ENCODE measurements at places on chromosomes 6 and 20. TPM values are rescaled to one million over a fixed set of nuclear protein-coding genes. Genes with fewer than 3 reads are reported as not detected.

The ARID1B gene
- 20.0 TPM for total RNA-seq

The MRPL2 gene
- 49.9 TPM for total RNA-seq

The FOXP4 gene
- 1.2 TPM for total RNA-seq

The KHDRBS2 gene
- total RNA-seq, result 0.08 TPM

The CASS4 gene
- not detected for total RNA-seq

The F13A1 gene
- 0.03 TPM for total RNA-seq

The HRH3 gene
- not detected for total RNA-seq

The LGSN gene
- not detected for total RNA-seq

The KIFC1 gene
- total RNA-seq, result 21.8 TPM

The CYP21A2 gene
- not detected for total RNA-seq

The KCNB1 gene
- 0.05 TPM for total RNA-seq

The TTLL9 gene
- total RNA-seq, result not detected

The PAK5 gene
- not detected for total RNA-seq

The LY6G6D gene
- total RNA-seq, result not detected

The DEFB125 gene
- not detected for total RNA-seq

The RNF144B gene
- 12.2 TPM for total RNA-seq

The ZNF165 gene
- total RNA-seq, result 0.37 TPM

The C6orf136 gene
- total RNA-seq, result 4.5 TPM

The EYA4 gene
- total RNA-seq, result 55.3 TPM

The HM13 gene
- total RNA-seq, result 120 TPM

The SPTLC3 gene
- total RNA-seq, result 2.0 TPM

The MICB gene
- 4.9 TPM for total RNA-seq

The PFDN4 gene
- total RNA-seq, result 149 TPM

The EYS gene
- 0.03 TPM for total RNA-seq

The SLC17A2 gene
- not detected for total RNA-seq

The OPN5 gene
- total RNA-seq, result not detected

The LRRC73 gene
- 0.42 TPM for total RNA-seq

The DPPA5 gene
- total RNA-seq, result not detected

The PRR18 gene
- not detected for total RNA-seq

All from SK-MEL-5 (cell line).